Stimulated activated CD8-positive, alpha-beta memory T cell treated with anti-CD3 and anti-CD28 coated beads, Interleukin-2, amount 100 ng/mL, for 48 hours (primary cell): ENCODE measurements at places on chromosomes 6 and 20.

DNA sequence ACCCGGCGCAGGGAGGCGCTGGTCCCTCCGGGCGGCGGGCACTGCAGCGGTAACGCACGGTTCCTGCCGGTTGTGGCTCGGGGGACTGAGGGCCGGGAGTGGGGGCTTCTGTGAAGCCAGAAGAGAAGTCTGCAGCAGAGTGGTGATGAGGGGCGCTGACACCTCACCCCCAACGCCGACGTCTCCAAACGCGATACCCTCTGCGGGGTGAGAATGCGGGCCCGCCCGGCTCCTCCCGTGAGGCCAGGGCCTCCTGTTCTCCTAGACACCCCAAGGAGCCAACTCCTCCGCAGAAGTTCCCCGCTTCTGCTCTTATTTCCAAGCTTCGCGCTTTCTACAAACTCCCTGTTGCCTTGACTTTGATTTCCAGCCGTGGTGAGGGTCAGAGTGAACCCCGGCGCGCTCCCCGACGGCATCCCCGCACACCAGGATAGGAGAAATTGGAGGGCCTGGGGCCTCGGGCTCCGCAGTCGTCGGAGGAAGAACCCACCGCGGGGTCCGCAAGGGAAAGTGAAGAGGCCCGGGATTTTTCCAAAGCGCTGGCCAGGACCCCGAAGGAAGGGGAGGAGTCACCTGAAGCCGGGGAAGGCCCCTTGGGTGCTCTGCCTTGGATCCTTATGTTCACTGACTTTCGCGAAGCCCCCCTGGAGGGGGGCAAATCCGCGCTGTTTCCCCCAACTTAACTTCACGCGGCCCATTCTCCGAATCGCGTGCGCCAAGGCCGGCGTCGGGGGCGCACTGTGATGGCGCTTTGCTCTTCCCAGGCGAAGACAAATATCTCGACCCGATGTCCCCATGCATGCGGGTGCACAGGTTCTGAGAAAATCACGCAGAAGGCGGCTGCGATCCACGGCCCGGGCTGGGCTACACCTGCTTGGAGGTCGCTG is 3.1 kb upstream of the INSM1 start:
- DNase-seq, result no peak

DNA sequence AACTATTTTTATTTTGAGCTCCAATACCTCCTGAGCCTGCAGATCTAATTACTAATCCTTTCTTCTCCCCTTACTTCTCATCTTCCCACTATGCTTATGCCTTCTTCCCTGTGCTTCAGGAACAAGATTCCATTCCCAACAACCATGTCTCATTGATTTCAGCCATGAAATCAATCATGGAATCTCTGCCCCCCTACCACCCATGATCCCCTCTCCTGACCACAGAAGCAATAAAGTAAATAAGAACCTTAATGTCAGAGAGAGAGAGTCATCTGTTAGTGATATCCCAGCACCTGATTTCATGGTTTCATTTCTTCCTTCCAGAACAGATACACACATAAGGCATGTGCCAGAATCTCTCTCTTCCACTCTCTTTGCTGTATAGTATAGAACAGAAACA is 339.7 kb upstream of the KCNQ5 start:
- DNase-seq, result no peak

DNA sequence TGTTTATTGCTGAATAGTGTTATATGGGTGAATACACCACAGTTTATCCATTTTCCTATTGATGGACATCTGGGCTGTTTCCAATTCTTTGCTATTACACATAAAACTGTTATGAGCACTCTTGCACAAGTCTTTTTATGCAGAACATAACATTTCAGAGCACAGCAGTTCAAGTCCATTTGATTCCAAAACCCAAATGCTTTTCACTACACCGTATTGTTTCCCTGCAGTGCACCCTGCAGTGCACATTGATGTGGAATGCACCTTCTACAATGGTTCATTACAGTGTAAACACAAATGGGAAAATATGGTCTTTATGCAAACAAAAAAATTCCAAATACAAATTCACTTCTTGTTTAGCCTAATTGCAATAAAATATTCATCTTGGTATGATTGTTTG is 3.6 kb upstream of the SLC2A12 start:
- no peak for DNase-seq

DNA sequence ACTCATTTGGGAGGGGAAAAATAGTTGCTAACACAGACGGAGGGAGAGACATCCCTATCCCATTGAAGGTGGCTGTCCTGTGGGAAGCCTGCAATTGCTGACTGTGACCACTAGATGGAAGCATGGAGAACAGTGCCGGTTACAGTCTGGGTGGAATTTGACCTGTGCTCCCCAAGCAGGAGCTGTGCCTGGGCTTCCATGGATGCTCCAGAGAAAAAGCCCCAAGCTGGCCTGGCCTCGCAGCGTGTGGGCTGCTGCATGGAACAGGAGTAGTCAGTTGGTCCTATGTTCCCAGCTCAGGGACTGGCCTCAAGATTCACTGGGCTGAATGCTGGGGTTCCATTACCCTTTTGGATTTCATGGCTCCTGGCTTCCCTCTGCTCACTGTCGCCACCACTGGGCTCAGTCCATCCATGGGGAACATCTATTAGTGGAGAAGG is 116.3 kb upstream of the CHD6 start:
- no peak for DNase-seq

- no peak for DNase-seq
Measured at GRCh38 chr6:55379895-55380294, 52.6 kb downstream of the GFRAL start.

DNA sequence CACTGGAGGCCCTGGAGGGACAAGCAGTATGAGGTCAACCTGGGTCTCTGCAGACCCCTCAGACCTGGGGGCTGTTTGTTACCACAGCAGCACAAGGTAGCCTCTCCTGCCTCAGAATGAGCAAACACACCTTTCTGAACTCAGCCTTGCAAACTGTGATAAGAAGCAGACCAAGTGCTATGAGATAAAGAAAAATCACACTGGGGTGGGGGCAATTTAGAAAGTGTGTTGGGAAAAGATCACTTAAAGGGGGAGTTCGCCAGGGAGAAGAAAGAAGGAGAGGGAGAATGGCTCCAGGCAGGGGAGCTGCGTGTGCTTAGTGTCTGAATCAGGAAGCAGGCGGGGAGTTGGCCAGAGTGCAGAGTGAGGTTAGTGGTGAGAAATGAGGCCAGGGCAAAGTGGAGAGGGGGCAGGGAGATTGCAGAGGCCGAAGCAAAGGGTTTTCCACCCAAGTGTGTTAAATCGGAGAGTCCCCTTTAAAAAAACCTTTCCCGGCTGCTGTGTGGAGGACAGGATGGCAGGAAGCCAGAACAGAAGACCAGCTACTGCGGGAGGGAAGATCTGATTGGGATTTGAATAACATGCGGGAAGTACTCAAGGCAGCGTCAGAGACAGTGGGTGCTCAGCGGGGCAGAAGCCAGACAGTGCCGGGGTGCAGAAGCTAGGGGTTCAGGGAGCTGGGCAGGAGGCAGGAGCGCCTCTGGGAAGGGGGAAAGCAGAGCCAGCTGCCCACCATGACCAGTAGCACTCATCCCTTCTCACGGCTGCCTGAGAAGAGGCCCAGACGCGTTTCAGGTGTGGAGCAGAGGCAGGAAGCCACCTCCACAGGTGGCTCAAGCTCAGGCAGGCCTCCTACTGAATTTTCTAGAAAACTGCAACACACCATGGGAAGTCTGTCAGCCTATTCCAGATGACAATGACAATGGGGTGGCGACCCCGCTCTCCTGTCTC is 9.0 kb downstream of the ADA start:
- DNase-seq, result no peak

- DNase-seq, result no peak
Measured at GRCh38 chr20:33162753-33163152, 5.2 kb upstream of the BPIFA2 start.

GRCh38 chr6:36914227-36914794 is 28.6 kb downstream of the C6orf89 start:
- DNase-seq, result no peak

DNA sequence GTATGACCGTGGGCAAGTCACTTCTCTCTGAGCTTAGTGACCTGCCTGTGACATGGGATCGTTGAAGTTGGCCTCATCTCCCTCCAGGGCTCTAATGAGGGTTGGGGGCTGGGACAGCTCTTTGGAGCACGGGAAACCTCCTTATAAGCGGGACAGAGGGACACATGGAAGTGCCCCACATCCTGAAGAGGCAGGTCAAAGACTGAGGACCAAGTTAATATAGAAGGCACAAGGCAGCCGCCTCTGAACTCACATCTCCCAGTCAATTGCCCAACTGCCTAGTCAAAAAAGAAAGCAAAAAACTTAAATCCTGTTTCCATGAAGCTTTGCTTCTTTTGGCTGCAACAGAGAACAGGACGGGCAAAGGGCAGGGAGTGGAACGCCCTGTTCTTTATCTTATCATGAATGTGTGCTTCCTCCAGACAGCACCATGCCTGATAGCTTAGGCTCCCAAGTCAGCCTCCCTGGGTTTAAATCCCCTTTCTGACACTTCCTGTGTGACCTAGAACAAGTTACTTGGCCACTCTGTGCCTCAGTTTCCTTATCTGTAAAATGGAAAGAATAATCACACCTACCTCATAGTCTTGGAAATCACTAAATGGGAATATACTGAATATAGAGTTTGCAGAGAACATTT is 27.1 kb downstream of the LBP start:
- DNase-seq, result no peak

GRCh38 chr6:104349191-104349590 is 510.5 kb downstream of the HACE1 start:
- DNase-seq, result no peak

DNA sequence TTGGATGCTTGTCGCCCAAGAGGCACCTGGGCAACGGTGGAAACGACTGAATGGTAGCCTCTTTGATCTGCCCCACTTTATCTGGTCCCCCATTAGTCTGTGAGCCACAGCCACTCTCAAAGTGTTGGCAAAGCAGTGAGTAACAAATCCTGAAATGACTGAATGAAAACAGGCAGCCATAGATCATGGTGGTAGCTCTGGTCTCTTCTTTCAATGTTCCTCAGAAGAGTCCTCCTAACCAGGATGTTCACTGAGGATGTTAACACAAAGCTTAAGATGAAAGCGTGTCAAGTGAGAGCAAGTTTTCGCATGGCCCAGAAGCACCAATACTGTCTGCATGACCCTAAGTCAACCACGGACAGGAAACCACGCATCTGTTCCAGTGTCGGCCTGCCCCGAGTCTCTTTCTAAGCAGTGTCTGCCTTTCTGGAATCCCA is 107.3 kb downstream of the IRF4 start:
- peak; percentile 45 for DNase-seq

GRCh38 chr6:20693466-20694063 is 159.3 kb downstream of the CDKAL1 start:
- no peak for DNase-seq

- DNase-seq, result no peak
Measured at GRCh38 chr6:4672772-4673171, 103.4 kb upstream of the CDYL start.

GRCh38 chr20:43949741-43950618 is 35.3 kb downstream of the TOX2 start:
- DNase-seq, result peak; percentile 59

DNA sequence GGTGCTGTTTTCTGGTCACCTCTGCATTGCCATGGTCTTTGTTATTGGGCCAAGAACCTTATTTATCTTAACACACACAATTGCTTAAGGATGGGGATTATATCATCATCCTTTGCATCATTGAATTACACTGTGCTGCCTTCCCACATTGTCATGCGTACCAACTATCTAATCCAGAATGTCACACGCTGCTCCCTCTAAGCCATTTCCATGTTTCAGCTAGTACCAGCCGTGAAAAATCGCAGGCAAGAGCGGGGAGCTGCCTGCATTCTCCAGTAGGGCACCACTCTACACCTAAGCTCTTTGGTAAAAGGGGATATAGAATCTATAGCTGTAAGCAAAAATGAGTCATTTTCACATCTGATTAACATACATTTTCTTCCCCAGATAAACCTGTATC is 277.0 kb downstream of the PRL start:
- DNase-seq, result no peak

- DNase-seq, result no peak
Measured at GRCh38 chr20:25046736-25047666, 10.9 kb downstream of the ACSS1 start.

DNA sequence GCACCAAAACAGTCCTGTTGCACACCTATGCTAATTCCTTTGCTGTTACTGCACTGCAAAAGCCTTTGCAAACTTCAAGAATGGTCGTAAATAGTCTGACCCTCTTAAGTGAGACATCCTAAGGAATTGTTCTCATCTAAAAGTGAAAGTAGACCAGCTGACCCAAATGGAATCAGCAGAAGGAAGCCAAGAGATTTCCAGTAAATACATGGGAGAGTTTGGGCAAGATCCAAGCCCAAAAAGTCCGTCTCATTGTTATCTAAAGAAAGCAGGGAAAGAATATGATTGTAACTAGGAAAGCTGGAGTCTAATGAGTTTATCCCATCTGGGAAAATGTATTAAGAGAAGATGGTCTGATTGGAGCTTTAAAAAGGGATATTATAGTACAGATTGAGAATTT is 43.0 kb upstream of the HIVEP1 start:
- no peak for DNase-seq

GRCh38 chr20:63831993-63832686 is 1.1 kb upstream of the ZBTB46 start:
- DNase-seq, result no peak

- no peak for DNase-seq
Measured at GRCh38 chr6:88119769-88120168, 46.4 kb downstream of the CNR1 start.

GRCh38 chr6:73923905-73924485 is 228.0 kb downstream of the CD109 start:
- DNase-seq, result no peak

DNA sequence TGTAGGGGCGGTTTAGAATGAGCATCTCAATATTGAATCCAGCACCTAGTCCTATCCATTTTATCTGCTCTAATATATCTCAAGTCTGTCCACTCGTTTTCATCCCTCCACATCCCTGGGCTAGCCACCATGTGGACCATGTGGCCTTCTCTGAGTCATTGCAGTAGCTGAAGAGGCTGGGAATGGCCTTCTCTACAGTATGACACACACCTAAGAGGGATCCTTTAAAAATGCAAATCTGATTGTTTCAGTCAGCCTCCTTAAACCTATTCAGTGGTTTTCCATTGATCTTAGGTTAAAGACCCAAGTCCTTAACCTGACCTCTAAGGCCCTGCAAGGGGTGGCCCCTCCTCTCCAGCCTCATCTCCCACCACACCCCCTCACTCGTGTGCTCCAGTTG is 9.4 kb downstream of the RING1 start:
- no peak for DNase-seq
